ENCODE measurements at places on chromosomes 12 and 14.

- DNase-seq, result no peak
These were observed 163.6 kb upstream of the PARP11 start for GRCh38 chr12:4036671-4037271.

- DNase-seq, result no peak
These were observed 12.2 kb upstream of the SELPLG start for GRCh38 chr12:108645686-108646599.

DNA sequence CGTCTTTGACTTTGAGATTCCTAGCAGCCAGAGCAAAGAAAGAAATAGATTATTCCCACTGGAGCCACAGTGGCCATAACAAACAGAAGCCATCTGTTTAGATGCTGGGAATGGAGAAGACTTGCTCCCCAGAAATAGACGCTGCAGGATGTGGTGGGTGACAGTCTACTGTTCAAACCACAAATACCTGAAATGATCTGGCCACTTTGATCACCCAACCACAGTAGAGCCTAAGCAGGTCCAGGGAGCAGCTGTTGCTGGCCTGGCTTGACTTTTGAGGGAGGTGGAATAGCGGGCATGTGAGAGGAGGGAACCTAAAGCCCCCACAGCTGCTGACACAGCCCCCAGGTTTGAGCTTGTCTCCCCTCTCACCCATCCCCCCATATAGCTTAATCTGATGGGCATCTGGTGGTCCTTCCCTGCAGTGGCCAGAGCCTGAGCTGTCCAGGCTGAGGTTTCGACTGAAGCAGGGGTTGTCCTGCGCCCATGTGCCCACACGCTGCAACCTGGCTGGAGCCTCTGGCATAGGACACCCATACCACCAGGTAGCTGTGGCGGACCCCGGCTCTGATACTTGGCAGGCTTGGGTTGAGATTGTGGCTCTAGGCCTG, 38.7 kb downstream of the SH2B3 start:
- no peak for DNase-seq

DNA sequence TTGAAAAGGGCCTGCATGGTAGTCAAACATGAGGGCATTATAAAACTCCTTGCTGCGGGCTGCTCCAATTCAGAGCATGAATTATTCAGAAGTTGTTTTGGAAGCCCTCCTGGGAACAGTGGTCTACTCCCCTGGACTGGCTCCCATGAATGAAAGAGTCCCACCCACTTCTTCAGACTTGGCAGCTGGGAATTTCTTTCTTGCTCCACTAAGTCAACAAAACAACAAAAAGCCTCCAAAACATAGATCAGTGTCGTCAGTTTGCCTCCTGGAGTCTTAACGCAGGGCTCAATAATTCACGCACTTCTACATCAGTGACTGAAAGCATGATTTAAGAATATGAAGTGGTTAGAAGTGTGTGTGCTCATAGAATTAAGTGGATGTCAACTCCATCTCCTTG, 37.9 kb downstream of the AKAP6 start:
- no peak for DNase-seq

DNA sequence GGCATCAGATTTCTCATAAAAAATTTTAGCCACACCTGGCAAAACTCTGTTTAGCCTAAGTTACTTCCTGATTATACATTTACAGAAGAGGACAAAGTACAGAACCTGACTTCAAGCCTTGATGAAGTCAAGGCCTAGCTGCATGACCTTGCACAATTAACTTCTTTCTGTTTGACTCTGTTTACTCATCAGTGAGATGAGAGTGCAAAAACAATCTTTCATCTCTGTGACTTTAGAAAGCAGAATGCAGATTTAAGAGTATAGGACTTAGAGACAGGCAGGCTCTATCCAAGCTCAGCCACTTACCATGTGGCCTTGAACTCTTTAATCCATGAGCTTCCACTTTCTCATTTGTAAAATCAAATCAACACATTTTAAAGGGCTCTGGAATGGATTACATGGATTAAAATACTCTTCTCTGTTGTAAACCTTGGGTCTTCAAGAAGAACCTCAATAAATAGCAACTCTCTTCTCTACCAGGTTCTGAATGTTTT, 1178.9 kb downstream of the FLRT2 start:
- no peak for DNase-seq

- DNase-seq, result no peak
These were observed 28.9 kb upstream of the NUDT4 start for GRCh38 chr12:93348575-93349435.

DNA sequence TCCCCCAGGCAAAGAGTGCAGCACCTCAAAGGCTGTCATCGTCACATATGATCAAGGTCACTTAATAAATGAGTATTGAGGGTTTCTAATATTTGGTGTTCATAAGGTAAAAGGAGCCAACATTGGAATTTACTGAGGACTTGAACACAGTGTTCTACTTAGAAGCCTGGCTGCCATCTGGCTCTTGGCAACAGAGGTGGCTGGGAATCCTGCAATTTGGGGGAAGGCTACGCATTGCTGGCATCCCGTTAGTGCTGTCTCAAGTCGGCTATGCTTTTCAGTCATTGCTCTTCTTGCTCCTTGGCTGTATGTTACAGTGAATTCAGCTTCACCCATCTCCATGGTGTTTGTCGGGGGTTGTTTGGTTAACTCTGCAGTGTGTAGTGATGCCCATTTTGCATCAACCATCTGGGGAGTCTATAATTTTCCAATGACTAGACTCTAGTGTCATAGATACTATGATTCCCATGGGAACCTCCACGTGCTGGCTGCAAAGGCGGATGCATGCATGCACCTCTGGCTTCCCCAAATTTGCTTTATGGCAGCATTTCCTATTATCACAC, 12.9 kb upstream of the SLC24A4 start:
- no peak for DNase-seq

GRCh38 chr14:85344847-85345570, 184.9 kb upstream of the FLRT2 start:
- no peak for DNase-seq

DNA sequence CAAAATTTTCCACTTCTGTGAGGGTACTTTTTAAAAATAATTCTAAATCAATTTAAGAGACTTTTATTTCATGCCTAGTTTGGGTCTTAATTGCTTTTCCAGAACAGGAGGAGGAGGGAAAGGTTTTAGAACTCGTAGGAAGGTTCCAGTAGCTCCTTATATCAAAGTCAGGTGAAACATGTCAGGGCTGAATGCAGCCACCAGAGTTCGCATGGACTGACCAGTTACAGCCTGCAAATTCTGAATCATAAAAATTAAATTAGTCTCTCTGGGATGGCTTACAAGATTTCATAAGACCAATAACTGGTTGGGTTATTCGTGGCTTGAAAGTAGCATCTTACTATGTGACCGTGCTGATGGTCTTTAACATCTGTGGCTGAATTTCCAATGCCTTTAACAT, 397 bp downstream of the BDKRB1 start:
- no peak for DNase-seq

DNA sequence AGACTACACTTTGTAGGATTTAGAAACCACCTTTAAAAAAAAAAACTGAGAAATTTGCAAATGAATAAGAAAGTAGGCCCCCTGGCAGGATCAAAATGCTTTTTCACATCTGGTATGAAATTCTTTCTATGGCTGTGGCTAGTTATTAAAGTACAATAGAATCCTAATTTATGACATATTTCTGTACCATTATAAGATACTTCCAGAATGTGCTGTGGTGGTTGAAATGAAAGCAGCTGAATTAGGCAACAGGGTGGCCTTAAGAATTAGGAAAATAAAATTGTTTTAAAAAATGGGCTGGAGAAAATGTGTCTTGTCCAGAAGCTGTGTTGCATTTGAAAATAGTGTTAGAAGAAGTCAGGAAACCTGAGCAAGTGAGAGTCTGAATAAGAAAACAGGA, 85.9 kb upstream of the PDE3A start:
- DNase-seq, result no peak

DNA sequence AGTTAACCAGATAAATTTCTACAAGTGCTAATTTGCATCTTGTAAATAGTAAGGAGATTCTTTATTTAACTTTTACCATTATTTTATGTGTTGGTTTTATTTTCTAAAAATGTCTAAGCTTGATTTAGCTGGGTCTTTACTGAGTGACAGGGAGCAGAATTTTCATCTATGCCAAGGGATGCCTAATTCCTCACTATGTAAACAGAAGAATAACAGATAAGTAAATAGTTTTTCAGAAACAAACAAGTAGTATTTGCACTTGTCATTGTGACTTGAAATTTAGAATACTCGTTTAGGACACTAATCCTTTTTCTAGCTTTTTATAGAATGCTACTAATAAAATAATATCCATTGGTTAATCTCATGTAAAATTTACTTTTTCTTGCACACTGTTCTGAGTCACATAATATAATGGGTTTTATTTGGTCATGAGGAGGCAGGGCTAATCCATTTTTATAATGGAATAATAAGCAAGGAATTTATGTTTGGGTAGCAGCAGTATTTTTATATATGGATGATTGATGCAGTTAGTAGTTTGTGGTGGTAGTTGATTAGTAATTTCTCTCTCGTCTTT, 746.5 kb downstream of the SLC6A15 start:
- no peak for DNase-seq

DNA sequence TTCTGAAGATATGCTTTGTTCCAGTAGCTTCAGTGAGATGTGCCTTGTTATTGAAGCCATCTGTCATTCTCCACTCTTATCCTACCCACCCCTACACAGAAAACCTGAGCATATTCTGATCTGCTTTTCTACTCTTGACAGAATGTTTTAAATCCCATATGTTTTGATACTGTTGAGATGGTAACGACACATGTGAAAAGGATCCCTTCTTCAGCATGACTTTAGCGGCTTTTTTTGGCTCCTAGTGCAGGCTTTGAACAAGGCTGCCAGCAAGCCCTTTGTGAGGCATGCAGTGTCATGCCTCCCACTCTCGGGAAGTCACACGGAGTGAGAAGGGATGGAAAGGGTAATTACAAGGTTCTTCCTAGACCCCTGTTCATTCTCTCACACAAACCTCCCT, 228.8 kb upstream of the RGS6 start:
- DNase-seq, result peak; percentile 63

GRCh38 chr12:104681012-104681690, 224.4 kb downstream of the CHST11 start:
- DNase-seq, result no peak

GRCh38 chr12:96456265-96456974, 33.0 kb upstream of the CFAP54 start:
- DNase-seq, result no peak

GRCh38 chr12:52439845-52440244, 5.7 kb upstream of the KRT75 start:
- DNase-seq, result no peak

GRCh38 chr12:72869024-72869423, 596.9 kb downstream of the TRHDE start:
- DNase-seq, result no peak

GRCh38 chr12:113061061-113061694, 4.6 kb downstream of the DTX1 start:
- no peak for DNase-seq

DNA sequence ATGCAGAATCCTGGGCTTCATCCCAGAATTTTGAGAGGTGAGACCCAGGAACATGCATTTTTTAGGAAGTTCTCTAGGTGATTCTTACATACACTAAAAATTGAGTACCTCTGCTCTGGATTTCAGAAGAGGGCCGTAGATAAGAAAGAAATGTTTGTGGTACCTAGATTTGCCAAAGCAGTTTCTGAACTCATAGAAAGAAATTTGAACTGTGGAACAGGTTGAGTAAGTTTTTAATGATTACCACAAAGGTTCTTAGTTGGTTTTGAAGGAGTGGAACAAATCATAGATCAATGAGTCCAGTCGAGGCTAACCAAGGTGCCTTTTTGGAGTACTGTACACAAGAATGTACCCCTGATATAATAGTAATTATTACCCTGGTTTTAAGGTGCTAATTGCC, 24.9 kb downstream of the TTLL5 start:
- no peak for DNase-seq

DNA sequence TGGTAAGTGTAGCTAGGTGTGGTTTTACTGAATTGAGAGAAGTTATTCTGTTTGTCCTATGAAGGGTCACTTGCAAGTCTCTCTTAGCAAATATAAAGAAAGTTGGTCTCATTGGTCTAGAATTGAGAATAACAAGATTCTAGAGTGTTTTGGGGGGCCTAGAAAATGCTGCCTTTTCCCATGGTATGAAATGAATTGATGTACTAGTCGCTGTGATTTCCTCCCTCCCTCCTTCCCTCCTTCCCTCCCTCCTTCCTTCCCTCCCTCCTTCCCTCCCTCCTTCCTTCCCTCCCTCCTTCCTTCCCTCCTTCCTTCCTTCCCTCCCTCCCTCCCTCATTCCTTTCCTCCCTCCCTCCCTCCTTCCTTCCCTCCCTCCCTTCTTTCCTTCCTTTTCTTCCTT, 166.7 kb upstream of the RGS6 start:
- DNase-seq, result no peak

- no peak for DNase-seq
These were observed 18.4 kb downstream of the GSG1 start for GRCh38 chr12:13084898-13085640.

DNA sequence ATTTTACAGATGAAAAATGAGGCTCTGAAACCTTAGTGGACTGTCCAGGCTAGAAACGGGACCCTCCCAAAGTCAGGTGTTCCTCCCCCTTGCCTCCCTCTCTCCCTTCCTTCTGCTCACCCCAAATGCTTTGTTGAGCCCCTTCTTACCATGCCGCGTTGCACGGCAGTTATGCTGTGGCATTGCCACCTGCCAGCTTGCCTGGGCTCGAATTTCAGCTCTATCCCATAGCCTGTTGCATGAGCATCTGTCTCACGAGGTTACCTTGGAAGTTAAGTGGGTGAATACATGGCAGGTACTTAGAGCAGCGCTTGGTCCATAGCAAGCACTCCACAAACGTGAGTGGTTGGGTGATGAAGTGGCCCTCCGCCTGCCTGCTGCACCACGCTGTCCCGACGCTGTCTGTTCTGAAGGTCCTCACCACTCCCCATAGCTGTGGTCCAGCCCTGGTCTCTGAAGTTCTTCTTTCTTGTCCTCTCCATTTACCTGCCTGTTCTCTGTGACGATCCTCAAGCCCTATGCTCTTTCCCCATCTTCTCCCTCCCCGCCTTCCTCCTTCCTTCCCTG, 269.9 kb downstream of the CACNA1C start:
- DNase-seq, result no peak

DNA sequence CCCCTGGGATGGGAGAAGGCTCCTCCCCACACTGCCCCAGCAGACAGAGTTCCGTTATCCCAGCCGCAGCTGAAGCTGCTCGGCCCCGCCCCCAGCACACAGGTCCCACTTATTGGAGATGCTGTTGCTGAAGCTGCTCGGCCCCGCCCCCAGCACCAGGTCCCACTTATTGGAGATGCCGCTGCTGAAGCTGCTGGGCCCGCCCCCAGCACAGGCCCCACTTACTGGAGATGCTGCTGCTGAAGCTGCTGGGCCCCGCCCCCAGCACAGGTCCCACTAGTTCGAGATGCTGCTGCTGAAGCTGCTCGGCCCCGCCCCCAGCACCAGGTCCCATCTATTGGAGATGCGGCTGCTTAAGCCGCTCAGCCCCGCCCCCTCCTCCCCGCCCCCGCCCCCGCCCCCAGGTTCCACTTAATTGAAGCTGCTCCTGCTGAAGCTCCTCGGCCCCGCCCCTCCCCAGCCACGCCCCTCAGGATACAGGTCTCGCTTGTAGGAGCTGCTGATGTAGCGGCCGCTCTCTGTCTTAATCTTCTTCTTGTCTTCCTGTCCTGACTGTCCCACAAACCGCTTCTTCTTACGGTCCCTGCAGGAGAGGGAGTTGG, 12.0 kb downstream of the CFAP73 start:
- DNase-seq, result peak; percentile 92

Data from D341Med (cell line).